ENCODE measurements at places on chromosomes 1 and 21. TPM values are rescaled to one million over a fixed set of nuclear protein-coding genes. Genes with fewer than 3 reads are reported as not detected.

GRCh38 chr1:67126111-67126746 lies 8.5 kb downstream of the C1orf141 start:
- no peaks in the 10 kb centered on the region for H3K36me3 ChIP-seq
- no peak for DNase-seq
- no peaks in the 10 kb centered on the region for H3K27me3 ChIP-seq
- no peak overlapping the region for H3K4me3 ChIP-seq
- no peaks in the 10 kb centered on the region for H3K4me1 ChIP-seq

GRCh38 chr21:38123626-38124025 lies 133.2 kb upstream of the KCNJ15 start:
- no peaks in the 10 kb centered on the region for H3K4me1 ChIP-seq
- H3K4me3 ChIP-seq, result no peak overlapping the region
- H3K27ac ChIP-seq, result no peak overlapping the region
- H3K27me3 ChIP-seq, result peaks cover 2% of the 10 kb centered on the region
- no peaks in the 10 kb centered on the region for H3K36me3 ChIP-seq

- no peaks in the 10 kb centered on the region for H3K36me3 ChIP-seq
- no peak overlapping the region for H3K4me3 ChIP-seq
- H3K27me3 ChIP-seq, result no peaks in the 10 kb centered on the region
- H3K4me1 ChIP-seq, result no peaks in the 10 kb centered on the region
Observed at GRCh38 chr1:98468111-98468717, 193.3 kb upstream of the SNX7 start.

Gene OR2L13
- polyA plus RNA-seq, result 0.05 TPM

Gene GBP7
- polyA plus RNA-seq, result 0.16 TPM

Gene ZNF695
- polyA plus RNA-seq, result 0.48 TPM

All from thymus (tissue), 14 donors.